ENCODE measurements at places on chromosomes 5 and 9.
A peak's percentile ranks its signal among the peaks of the same experiment; 100 is the strongest.

DNA sequence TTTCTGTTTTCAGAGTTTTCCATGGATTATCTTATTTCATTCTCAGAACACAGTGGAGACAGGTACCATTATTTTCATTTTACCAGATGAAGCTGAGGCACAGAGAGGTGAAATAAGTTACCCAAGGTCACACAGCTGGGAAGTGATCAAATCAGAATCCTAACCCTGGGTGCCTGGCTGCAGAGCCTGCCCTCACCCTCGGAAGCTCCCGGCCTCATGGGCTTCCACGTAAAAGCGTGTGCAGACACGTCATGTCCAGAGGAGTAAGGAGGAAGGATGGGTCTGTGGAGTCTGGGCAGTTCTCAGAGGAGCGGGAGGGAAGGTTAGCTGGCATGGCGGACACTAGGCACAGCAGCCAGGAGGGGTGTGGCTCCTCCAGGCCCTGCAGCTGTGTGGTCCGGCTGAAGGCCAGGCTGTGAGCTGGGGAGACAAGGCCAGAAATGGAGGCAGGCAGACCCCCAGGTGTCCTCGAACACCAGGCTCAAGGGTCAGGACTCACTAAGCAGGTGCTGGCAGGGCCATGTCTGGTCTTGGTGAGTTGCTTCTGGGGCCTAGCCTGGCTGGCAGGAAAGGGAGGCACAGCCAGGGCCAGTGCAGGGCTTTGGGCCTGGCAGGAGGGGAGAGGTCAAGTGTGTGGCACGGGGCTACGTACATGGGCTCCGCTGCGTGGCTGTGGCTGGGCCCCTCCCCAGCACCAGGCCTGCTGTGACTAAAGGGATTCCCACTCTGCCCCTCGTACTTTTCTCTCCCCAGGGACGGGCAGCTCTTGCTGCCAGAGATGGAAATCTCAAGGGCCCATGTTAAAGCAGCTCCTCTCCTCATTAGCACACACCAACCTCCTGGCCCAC lies 5.6 kb downstream of the TBC1D9B start:
- DNase-seq, result no peak

GRCh38 chr5:34498572-34498971 lies 157.6 kb upstream of the RAI14 start:
- DNase-seq, result no peak

GRCh38 chr5:146703899-146704298 lies 174.7 kb downstream of the PPP2R2B start:
- no peak for DNase-seq

DNA sequence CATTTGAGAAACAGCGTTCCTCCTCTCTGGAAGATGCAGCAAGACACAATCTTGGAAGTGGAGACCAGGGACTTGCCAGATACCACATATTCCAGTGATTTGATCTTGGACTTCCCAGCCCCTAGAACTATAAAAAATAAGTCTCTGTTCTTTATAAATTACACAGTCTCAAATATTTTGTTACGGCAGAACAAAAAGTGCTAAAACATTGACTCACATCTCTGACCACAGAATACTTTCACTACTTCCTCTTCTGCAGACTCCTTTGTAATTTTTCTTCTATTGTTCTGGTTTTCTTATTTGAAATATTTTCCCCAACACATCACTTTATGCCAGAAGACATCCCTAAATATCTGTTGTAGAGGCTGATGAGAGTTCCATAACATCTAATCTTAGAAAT lies 706.1 kb upstream of the CDH18 start:
- DNase-seq, result no peak

DNA sequence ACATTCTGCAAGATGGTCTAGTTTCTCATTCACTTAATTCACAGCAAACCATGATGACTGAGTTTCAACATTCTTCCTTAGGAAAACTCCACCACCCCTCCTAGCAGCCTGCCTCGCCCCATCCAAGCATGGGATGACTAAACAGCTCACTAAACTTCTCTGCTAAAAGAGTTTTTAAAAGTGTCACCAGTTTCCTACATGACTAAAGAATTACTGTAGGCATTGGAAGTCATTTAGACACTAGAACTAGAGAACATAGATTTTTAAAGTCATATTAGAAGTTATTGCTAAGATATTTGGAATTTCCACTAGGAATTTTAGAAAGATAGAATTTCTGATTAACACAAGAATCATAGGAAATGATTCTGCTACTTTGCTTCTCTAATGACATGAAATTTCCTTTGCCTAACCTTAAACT lies 5.5 kb upstream of the ESM1 start:
- no peak for DNase-seq

- no peak for DNase-seq
These were observed 32.3 kb upstream of the CDK5RAP2 start for GRCh38 chr9:120612218-120612617.

DNA sequence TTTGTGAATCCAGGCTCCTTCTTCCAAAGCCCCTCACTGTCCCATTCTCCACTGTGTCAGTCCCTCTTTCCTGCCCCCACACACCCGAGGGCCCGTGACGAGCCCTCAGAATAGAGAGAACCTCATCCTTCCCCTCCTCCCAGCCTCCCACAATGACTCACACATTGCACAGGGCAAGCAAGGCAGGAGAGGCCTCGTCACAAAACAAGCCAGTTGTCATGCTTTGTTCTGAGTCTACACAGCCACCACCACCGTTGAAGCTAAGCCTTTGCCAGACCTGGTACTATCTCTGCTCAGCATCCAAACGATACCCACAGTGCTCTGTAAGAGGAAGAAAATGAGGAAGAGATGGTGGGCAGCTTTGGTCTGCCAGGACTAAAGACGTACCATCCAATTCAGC lies 142.2 kb upstream of the ZNF366 start:
- no peak for DNase-seq

- DNase-seq, result peak; percentile 38
These were observed 833 bp downstream of the ANKHD1 start for GRCh38 chr5:140402258-140403074.

GRCh38 chr5:168128557-168128956 lies 162.9 kb upstream of the WWC1 start:
- DNase-seq, result no peak

DNA sequence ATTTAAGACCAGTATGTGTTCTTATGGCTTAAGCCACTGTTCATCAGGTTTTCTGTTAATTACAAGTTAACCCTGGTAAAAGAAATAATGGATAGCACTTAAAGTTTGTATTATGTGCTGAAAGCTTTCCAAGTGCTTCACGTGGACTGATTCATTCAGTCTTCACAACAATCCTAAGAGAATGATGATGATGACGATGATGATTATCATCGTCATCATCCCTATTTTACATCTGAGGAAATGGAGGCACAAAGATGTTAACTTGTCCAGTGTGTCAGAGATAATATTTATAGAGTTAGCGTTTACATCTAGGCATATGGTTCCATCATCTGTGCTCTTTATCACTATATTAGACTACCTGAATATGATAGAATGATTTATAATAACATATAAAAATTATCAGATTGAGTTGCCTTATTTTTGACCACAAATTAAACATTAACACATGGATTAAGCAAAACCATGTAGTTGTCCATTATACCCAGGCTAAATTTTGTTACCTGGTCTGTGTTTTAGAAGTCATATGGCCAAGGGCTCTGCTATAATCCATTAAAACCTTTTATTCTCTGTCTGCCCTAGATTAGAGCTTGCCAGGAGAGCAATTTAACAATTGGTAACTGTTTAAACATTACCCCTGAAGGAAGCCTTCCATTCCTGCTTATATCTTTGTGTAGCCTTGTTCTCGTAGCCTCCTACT lies 102.3 kb upstream of the MAP3K1 start:
- no peak for DNase-seq

GRCh38 chr9:96048104-96048955 lies 172.8 kb downstream of the ERCC6L2 start:
- no peak for DNase-seq

DNA sequence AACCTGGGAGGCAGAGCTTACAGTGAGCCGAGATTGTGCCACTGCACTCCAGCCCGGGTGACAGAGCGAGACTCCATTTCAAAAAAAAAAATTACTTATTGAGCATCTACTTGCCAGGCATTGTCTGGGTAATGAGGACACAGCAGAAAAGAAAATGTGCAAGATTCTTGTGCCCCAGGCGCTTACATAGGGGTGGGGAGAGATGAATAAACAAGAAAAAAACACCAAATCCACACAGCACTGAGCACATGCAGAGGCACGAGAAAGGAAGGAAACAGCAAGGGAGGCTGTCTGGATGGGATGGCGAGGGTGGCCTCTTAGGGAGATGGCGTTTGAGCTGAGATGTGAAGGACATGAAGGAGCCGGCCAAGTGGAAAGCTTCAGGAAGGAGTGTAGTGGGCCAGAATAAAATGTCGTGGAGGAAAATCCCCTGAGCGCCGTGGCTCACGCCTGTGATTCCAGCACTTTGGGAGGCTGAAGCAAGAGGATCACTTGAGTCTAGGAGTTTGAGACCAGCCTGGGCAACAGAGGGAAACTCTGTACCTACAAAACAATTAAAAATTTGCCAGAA lies 13.9 kb downstream of the DYNC2I2 start:
- no peak for DNase-seq

GRCh38 chr9:79976257-79977073 lies 404.7 kb downstream of the TLE4 start:
- no peak for DNase-seq

DNA sequence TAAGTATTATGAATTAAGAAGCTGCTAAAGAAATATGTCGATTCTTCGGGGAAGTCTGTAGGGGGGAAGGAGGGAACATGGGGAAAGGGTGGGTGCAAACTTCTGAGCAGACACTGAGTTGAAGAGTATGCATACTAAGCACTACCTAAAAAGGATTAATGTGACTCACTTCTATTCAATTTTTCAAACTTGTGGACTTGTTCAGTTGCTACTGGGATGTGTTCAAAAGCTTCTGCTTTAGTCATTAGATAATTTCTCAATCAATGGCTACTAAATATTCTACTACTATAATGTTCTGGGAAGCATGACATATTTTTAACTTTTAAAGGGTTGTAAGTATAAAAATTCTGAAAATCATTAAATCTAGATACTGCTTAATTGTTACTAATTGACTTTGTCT lies 109.7 kb upstream of the FER start:
- no peak for DNase-seq

DNA sequence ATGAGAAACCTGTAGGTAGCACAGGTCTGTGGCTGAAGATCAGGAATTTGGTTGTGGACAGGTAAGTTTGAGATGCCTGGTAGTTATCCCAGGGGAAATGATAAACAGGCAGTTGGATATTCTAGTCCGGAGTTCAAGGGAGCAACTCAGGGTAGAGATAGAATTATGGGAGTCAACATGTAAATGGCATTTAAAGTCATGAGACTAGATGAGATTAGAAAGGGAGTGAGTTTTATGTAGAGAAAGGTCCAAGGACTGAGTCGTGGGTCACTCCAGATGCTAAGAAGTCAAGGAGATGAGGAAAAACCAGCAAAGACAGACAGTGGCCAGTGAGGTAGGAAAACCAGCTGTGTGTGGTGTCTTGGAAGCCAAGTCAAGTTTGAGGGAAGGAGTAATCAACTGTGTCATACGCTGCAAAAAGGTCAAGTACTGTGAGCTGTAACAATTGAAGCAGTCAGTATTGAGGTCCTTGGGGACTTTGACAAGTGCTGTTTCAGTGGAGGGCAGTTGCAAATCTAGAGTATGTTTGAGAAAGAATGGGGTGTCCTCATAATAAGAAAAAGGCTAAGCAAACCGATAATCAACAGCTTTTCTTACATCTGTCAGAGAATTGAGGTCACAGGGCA lies 18.2 kb downstream of the GNPDA1 start:
- DNase-seq, result no peak

DNA sequence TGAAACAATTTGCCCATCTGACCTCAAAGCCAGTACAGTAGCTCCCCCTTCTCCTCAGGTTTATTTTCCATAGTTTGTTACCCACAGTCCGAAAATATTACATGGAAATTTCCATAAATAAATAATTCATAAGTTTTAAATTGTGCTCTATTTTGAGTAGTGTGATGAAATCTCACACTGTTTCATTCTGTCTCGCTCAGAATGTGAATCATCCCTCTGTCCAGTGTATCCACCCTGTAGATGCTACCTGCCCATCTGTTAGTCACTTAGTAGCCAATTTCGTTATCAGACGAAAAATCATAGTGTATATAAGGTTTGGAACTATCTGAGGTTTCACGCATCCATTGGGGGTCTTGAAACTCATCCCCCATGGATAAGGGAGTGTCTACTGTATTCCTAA lies 100.7 kb upstream of the IL7R start:
- no peak for DNase-seq

GRCh38 chr9:72203205-72203803 lies 54.1 kb downstream of the GDA start:
- DNase-seq, result no peak

DNA sequence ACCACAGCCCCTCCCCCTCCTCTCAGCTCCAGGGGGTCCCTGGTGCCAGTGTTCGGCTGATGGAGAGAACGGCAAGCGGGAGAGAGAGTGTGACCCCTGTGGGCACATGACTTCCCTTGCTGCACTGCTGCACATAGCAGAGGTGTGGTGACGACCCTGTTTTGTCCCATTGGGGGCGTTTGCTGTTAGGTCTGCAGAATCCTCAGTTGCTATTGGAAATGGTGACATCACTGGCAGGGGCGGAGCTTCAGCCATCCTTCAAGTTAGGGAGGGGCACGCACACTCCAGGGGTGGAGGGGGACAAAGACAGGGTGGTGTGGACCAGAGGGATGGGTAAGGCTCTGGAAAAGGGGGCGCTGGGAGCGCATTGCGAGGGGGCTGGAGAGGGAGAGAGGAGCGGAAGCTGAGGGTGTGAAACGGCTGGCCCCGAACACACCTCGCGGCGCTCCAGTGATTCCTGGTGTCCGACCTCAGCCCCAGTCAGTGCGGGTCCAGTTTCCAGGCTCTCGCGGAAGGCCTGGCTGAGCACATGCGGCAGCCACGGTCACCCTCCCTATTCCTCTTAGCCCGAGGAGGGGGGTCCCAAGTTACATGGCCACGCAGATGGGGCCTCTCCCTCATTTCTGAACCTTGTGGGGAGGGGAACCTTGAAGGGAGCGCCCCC lies 764 bp upstream of the GRIN1 start:
- DNase-seq, result no peak

DNA sequence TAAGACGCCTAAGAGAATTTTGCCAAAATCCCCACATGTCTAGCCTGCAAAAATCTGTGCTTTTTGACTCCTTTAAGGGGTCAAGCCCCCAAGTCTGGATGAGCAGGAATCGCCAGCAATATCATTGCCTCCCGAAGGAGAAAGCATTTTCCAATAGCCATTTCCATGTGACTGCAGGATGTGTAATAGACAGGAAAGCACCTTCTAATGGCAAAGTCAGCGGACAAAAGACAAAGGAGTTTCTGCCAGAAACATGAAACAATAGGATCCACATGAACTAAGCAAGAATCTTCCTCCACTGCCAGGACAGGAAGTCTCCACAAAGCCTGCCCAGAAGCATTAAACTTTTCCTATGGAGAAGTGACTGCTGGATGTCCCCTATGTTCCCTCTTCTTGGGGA lies 177.1 kb upstream of the PCSK5 start:
- DNase-seq, result no peak

- DNase-seq, result no peak
These were observed 27.7 kb upstream of the PAX5 start for GRCh38 chr9:37061768-37062167.

DNA sequence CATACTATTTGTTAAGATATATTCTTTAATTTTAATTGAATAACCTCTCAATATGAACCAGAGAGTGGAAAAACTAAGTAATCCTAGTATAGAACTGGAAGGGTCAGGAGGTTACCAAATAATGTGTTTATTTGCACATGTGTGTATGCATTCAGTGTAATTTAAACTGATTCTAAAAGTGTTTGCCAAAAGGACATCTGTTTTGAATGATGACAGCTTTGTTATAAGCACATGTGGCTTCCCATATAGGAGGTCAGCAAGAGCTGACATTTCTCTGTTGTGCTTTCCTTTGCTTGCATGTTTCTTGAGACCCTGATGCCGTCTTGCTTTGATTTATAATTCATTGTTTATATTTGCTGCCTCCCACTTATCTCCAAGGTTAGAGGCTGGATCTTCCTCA lies 383.4 kb downstream of the BRINP1 start:
- DNase-seq, result no peak

All from stimulated activated CD4-positive, alpha-beta T cell treated with anti-CD3 and anti-CD28 coated beads, Interleukin-12 subunit alpha, Interleukin-12 subunit beta, amount 100 ng/mL, for 24 hours (primary cell).